ENCODE measurements at places on chromosomes 11 and 22.
A peak's percentile ranks its signal among the peaks of the same experiment; 100 is the strongest.

GRCh38 chr11:83918476-83918875 is 632.3 kb upstream of the CCDC90B start:
- no peak overlapping the region for H3K27ac ChIP-seq
- H3K4me3 ChIP-seq = no peak overlapping the region
- H3K27me3 ChIP-seq = no peaks in the 10 kb centered on the region
- no peaks in the 10 kb centered on the region for H3K4me1 ChIP-seq

DNA sequence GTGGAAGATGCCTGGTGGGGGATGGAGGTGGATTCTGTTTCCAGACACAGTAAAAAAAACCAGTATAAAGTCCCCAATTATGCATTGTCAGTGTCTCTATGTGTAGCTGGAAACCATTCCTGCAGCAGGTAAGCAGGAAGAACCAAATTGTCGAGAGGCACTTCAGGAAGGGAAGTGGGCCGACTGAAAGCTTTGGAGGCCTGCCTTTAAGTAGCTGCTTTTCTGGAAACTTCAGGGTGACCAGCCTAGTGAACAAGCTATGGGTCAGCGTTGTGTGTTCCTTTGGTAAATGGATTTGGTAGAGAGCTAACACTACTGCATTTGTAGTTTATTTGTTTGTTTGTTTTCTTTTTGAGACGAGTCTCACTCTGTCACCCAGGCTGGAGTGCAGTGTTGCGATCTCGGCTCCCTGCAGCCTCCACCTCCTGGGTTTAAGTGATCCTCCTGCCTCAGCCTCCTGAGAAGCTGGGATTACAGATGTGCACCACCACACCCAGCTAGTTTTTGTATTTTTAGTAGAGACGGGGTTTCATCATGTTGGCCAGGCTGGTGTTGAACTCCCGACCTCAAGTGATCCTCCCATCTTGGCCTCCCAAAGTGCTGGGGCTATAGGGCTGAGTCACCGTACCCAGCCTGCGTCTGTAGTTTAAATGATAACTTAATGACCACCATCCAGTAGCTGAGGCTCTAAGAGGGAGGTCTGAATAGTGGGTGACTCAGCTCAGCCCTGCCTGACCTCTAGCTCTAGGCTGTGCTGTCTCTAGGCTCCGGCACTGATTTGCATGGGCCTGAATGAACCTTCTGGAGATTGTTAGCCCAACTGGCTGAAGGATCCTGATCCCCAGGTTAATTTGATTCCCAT is 12.8 kb downstream of the PTPRJ start:
- peaks cover 39% of the 10 kb centered on the region for H3K4me1 ChIP-seq
- no peak overlapping the region for H3K4me3 ChIP-seq
- no peak for DNase-seq
- no peaks in the 10 kb centered on the region for H3K36me3 ChIP-seq
- 0 out of 2 replicates have a peak overlapping the region, but pooled peaks have one; percentile 7 for H3K27ac ChIP-seq

DNA sequence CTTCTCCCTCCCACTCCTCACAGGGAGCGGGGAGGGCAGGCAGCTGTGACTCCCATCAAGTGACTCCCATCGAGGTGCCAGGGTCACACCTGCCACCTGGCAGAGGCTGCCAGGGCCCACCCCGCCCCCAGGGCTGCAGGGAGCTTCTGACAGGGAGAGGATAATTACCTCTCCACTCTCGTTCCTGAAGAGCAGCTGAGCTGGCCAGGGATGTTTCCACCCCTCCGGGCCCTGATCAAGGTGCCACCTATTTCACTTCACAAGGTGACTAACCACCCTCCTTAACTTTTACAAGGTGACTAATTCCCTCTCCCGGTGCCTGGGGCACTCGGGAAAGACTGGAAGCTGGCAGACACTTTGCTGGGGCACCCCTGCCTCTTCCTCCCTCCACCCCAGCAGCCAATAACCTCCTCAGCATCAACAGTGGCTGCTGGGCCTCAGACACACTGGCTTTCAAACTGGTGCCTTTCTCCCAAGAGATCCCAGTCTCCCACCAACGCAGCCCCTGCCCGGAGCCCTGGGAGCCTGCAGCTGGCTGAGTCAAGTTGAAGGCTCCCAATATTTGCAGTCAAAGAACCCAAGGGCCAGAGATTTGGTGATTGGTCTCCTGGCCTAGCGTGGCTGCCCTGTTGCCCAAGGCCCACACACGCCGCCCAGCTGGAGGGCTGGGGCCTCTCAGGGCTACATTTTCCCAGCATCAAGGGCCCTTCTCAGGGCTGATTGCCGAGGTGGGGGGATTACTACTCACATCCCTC is 22.0 kb upstream of the MYRF start:
- H3K27me3 ChIP-seq = no peaks in the 10 kb centered on the region
- DNase-seq = no peak
- H3K27ac ChIP-seq = no peak overlapping the region
- no peaks in the 10 kb centered on the region for H3K36me3 ChIP-seq
- H3K4me3 ChIP-seq = no peak overlapping the region
- no peaks in the 10 kb centered on the region for H3K4me1 ChIP-seq

- 0 out of 2 replicates have a peak, but pooled peaks cover 4% of the 10 kb centered on the region for H3K36me3 ChIP-seq
- H3K4me3 ChIP-seq = peak overlapping the region; percentile 82
- H3K27me3 ChIP-seq = peaks cover 10% of the 10 kb centered on the region
- H3K27ac ChIP-seq = 0 out of 2 replicates have a peak overlapping the region, but pooled peaks have one; percentile 59
- peaks cover 24% of the 10 kb centered on the region for H3K4me1 ChIP-seq
Observed at GRCh38 chr11:67119585-67120391, 725 bp downstream of the KDM2A start.

DNA sequence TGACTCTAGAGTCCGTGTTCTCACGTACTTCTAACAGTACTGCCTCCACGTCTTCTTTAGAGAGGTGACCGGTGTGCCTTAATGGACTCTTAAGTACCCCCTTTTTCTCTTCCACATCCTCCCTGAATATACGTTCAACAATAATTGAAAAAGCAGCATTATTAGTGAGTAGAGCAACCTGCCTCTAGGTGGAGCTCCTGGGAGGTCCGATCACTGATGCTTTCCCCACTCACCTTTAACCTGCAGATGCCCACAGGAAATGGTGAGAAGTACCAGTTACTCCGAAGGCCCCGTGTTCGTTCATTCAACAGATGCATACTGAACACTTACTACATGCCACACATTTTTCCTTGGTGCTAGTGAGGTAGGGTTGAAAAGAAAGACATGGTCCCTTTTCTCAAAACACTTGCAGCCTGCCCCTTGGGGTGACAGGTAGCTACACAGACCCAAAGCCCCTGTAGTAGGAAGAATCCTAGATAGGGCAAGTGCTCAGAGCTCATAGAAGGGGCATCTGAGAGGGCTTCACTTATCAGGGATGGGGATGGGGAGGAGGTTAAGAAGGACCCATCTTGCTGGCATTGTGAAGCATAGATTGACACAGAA is 72.7 kb downstream of the FEZ1 start:
- no peak overlapping the region for H3K4me3 ChIP-seq
- peaks cover 7% of the 10 kb centered on the region for H3K4me1 ChIP-seq
- no peaks in the 10 kb centered on the region for H3K27me3 ChIP-seq
- H3K36me3 ChIP-seq = no peaks in the 10 kb centered on the region
- no peak overlapping the region for H3K27ac ChIP-seq
- DNase-seq = peak; percentile 57

GRCh38 chr11:17927681-17928343 is 85.0 kb downstream of the SERGEF start:
- no peak overlapping the region for H3K4me3 ChIP-seq
- DNase-seq = no peak
- no peaks in the 10 kb centered on the region for H3K27me3 ChIP-seq
- peaks cover 14% of the 10 kb centered on the region for H3K4me1 ChIP-seq

GRCh38 chr22:50266994-50267393 is 3.2 kb downstream of the MAPK11 start:
- H3K27ac ChIP-seq = no peak overlapping the region
- no peaks in the 10 kb centered on the region for H3K36me3 ChIP-seq
- DNase-seq = no peak
- peak overlapping the region; percentile 59 for H3K4me3 ChIP-seq
- H3K4me1 ChIP-seq = peaks cover 13% of the 10 kb centered on the region
- peaks cover 66% of the 10 kb centered on the region for H3K27me3 ChIP-seq

DNA sequence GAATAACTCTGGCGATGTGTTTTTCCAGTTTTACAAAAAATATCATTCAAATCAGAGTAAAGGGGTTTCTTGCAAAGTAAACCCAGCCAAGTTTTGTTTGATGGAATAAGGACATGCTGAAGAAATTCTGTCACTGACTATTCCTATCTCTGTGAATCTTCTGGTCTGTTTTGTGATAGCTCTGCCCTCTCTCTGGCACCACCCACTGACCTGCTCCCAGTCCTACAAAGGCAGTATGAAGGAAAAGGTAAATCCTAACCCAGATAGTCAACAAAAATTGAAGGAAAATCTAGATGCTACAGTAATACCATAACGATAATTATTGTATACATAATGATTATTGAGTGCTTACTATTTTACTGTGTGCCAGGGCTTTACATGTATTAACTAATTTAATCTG is 76.3 kb upstream of the TP53AIP1 start:
- DNase-seq = peak; percentile 18
- no peaks in the 10 kb centered on the region for H3K36me3 ChIP-seq
- no peak overlapping the region for H3K27ac ChIP-seq

DNA sequence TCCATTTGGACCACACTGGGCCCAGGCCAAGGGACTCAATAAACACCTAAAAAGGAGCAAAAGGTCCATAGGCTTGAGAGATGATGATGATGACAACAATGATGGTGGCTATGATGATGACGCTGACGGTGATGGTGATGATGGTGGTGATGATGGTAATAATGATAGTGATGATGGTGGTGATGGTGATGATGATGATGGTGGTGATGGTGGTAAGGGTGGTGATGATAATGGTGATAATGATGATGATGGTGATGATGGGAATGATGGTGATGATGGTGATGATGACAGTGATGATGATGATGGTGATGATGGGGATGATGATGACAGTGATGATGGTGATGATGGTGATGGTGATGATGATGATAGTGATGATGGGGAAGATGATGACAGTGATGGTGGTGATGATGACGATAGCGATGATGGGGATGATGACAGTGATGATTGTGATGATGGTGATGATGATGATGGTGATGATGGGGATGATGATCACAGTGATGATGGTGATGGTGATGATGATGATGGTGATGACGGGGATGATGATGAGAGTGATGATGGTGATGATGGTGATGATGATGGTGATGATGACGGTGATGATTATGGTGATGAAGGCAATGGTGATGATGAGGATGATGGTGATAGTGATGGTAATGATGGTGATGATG is 7.1 kb upstream of the RASD2 start:
- H3K36me3 ChIP-seq = no peaks in the 10 kb centered on the region
- no peaks in the 10 kb centered on the region for H3K27me3 ChIP-seq
- H3K4me1 ChIP-seq = no peaks in the 10 kb centered on the region
- H3K27ac ChIP-seq = no peak overlapping the region

DNA sequence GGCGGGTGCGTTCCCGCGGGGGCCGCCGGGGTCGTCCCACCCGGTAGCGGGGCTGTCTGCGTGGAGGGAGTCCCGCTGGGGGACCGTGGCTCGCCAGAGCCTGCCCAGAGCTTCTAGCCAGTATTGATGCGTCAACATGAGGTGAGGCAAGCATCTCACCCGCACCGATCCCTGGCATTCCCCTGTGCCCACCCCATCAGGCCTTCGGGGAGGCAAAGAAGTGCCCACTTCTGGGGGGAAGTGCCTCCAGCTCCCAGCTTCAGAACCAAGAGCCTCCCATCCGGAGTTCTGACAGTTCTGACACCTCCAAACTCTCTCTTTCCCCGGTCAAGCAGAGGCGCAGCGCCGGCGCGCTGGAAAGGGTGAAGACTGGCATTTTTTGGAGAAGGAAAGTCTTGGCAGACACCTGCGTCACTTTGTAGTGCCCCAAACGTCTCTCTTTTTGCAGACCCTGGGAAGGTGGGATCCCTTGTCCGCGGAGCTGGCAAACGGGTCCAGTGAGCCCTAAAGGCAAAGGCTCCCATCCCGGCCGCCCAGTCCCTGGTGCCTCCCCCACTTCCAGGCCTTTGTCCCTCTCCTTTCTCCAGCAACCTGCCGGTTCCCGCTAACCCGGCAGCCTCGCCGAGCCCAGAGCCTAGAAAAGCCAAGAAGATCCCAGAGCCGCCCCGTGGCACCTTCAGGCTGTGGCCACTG is 3.2 kb upstream of the PAX6 start:
- peaks cover 71% of the 10 kb centered on the region for H3K4me1 ChIP-seq
- H3K36me3 ChIP-seq = no peaks in the 10 kb centered on the region
- H3K4me3 ChIP-seq = peak overlapping the region; percentile 71
- DNase-seq = peak; percentile 61

GRCh38 chr11:4019891-4020290 is 74.7 kb upstream of the RRM1 start:
- no peak overlapping the region for H3K27ac ChIP-seq
- no peaks in the 10 kb centered on the region for H3K27me3 ChIP-seq
- no peaks in the 10 kb centered on the region for H3K36me3 ChIP-seq
- DNase-seq = no peak
- H3K4me3 ChIP-seq = no peak overlapping the region
- H3K4me1 ChIP-seq = no peaks in the 10 kb centered on the region

- no peak overlapping the region for H3K4me3 ChIP-seq
- no peaks in the 10 kb centered on the region for H3K27me3 ChIP-seq
- no peak for DNase-seq
- H3K27ac ChIP-seq = no peak overlapping the region
- H3K36me3 ChIP-seq = no peaks in the 10 kb centered on the region
- no peaks in the 10 kb centered on the region for H3K4me1 ChIP-seq
Observed at GRCh38 chr11:86782742-86783141, 17.6 kb upstream of the PRSS23 start.

DNA sequence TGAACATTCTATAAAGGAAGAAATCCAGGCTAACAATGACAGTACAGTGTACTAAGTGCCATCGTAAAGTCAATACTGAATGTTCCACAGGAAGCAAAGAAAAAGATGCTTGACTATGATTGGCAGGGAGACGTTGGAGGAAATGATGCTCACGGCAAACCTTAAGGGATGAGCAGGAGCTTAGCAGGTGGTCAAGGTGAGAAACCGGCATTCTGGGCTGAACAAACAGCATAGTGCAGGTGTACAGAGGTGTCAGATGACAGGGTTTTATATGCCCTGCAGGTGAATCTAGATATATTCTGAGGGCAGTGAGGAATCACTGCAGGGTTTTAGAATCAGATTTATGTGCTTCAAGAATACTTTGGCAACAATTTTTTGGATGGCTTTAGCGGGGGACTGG is 85.3 kb upstream of the HEPHL1 start:
- no peaks in the 10 kb centered on the region for H3K36me3 ChIP-seq
- no peaks in the 10 kb centered on the region for H3K27me3 ChIP-seq
- no peaks in the 10 kb centered on the region for H3K4me1 ChIP-seq
- H3K4me3 ChIP-seq = no peak overlapping the region

- H3K27ac ChIP-seq = no peak overlapping the region
- H3K36me3 ChIP-seq = no peaks in the 10 kb centered on the region
- no peaks in the 10 kb centered on the region for H3K27me3 ChIP-seq
- H3K4me1 ChIP-seq = no peaks in the 10 kb centered on the region
- no peak overlapping the region for H3K4me3 ChIP-seq
Observed at GRCh38 chr11:134724779-134725140, 312.7 kb upstream of the B3GAT1 start.

DNA sequence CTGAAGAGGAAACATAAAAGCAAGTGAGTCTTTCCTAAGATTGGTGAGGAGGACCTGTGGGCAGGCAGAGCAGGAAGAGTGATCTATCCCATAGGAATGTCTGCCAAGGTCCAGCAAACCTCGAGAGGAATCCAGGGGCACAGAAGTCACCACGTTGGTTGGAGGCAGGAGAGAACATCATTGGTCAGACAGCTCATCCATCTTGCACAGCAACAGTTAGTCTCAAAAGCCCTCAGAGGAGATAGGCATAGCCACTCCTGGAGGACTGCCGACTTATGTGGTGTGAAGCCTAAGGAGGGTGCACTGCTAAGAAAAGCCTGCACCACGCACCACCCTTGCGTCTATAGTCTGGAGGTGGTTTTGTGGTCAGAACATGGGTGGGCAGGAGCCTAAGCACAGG is 109.1 kb downstream of the RASSF10 start:
- DNase-seq = no peak
- H3K36me3 ChIP-seq = peaks cover 10% of the 10 kb centered on the region

- no peaks in the 10 kb centered on the region for H3K36me3 ChIP-seq
Observed at GRCh38 chr22:44383652-44384562, 71.2 kb upstream of the SHISAL1 start.

Measured in GM23338 (cell line).